HuH-7 (cell line): ENCODE measurements at places on chromosomes 3 and 15.
A peak's percentile ranks its signal among the peaks of the same experiment; 100 is the strongest.

DNA sequence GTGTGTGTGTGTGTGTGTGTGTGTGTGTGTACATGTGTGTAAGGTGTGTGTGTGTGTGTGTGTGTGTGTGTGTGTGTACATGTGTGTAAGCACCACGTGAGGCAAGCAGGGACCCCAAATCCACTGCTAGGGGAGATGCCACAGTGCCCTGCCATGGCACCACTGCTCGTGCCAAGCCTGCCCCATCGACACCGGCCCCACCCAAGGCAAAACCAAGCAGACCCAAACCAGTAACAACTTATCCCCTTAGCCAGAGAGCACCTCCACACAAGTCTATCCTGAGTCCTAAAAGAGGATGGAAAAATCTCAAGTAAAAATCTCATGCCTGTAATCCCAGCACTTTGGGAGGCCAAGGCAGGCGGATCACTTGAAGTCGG is 45.1 kb downstream of the BDH1 start:
- no peak for DNase-seq

- DNase-seq, result no peak
These were observed 753.9 kb downstream of the AGBL1 start for GRCh38 chr15:86833595-86833994.

DNA sequence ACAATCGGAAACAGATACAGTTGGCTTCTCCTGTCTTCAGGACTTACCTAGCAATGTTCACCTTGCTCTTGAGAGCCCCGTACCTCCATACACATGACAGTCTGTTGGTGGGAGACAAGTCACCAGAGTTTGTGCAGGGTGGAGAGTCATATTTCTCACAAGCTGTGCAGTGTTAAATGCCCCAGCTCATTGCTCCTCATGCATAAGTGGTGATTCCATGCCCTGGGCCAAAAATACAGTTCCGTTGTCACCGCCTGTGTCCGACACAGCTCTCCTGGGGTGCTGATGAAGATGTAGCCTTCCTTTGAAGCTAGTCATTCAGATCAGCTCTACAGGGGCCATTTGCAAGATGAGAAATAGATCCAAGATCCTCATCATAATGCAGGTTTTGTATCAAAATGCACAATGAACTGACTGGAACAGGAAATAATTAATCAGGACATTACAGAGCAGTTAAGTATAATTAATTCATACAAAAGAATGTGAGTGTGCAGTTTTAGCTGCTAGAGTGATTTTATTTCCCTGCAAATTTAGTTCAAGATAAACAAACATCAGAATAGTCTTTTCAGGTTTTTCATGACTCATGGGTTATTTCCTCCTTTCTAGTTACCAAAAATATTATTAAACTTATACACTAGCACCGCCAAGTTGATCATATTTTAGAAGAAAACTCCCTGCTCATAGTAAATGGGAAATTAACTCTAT is 66.5 kb downstream of the CD47 start:
- DNase-seq, result no peak

DNA sequence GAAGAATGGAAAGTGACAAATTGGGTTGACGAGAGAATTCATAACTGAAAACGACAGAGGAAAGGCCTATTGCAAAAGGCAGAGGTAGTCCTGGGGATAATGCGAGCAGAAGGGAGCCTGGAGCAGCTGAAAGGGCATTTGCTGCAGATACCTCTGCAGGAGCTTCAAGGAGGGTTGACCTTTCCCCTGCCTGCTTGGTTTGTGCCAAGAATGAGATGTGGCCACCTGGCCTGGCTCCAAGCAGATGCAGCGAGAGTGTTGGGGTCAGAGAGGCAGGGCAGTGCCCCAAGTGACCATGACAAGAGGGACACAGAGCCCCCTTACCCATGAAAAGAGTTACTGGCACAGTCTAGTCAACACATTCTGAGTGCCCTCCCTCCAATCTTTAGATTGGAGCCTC is 43.5 kb downstream of the SLC41A3 start:
- no peak for DNase-seq

DNA sequence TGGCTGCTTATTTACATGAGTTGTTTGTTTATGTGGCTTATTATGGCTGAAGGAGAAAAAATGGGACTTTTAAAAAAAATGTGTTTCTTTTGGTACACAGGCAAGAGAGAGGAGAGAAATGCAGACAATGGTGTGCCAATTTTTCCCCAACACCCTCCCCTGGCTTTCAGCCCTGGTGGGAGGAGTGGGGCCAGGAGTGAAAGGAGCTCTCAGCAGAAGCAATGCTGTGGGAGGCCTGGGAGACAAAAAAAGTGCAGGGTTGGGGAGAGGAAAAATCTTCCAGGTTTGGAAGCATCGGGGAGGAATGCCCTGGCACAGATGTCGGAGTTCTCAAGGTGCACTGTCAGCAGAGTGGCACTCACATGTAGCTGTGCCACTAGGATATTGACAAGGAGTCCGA is 117.7 kb upstream of the FOXB1 start:
- DNase-seq, result no peak

- DNase-seq, result peak; percentile 40
These were observed 296.8 kb downstream of the DOCK3 start for GRCh38 chr3:50971487-50971924.
